ENCODE measurements at places on chromosomes 4 and X. TPM values are rescaled to one million over a fixed set of nuclear protein-coding genes. Genes with fewer than 3 reads are reported as not detected.

- H3K4me1 ChIP-seq = no peaks in the 10 kb centered on the region
- peak; percentile 22 for DNase-seq
- H3K27me3 ChIP-seq = no peaks in the 10 kb centered on the region
- no peaks in the 10 kb centered on the region for H3K36me3 ChIP-seq
- H3K4me3 ChIP-seq = no peak overlapping the region
- no peak overlapping the region for H3K27ac ChIP-seq
These were observed 18.1 kb downstream of the SOWAHB start for GRCh38 chr4:76879731-76880364.

Gene GPR34
- total RNA-seq = not detected

GRCh38 chr4:16082426-16083240 is 1.2 kb downstream of the PROM1 start:
- H3K4me3 ChIP-seq = peak overlapping the region; percentile 38
- H3K27ac ChIP-seq = no peak overlapping the region
- no peaks in the 10 kb centered on the region for H3K36me3 ChIP-seq
- peaks cover 50% of the 10 kb centered on the region for H3K27me3 ChIP-seq
- peak; percentile 16 for DNase-seq
- peaks cover 3% of the 10 kb centered on the region for H3K4me1 ChIP-seq

DNA sequence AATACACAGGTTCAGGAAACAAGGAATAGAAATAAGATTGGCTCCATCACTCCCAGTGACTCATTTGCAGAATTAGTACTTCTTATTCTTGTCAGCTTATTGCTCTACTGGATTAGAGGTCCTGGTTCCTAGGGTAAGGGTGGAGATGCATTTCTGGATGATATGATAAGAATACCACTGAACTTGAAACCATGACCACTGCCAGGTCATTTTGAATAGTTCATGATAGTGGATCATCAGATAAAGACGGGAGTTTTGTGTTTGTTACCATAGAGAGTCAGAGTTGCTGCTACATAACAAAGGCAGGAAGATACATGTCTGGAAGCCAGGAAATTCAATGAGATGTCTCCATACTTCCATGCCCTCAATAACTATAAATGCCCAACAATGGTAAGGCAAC is 109.2 kb upstream of the FAT1 start:
- H3K36me3 ChIP-seq = no peaks in the 10 kb centered on the region
- no peaks in the 10 kb centered on the region for H3K4me1 ChIP-seq
- no peak overlapping the region for H3K4me3 ChIP-seq
- DNase-seq = peak; percentile 35

- DNase-seq = no peak
- peaks cover 19% of the 10 kb centered on the region for H3K36me3 ChIP-seq
- H3K27ac ChIP-seq = no peak overlapping the region
- no peaks in the 10 kb centered on the region for H3K27me3 ChIP-seq
These were observed 61.5 kb downstream of the EDNRA start for GRCh38 chr4:147542229-147542990.

GRCh38 chr4:26459054-26459755 is 31.1 kb downstream of the CCKAR start:
- H3K27me3 ChIP-seq = no peaks in the 10 kb centered on the region
- no peak overlapping the region for H3K27ac ChIP-seq
- no peaks in the 10 kb centered on the region for H3K36me3 ChIP-seq
- H3K4me1 ChIP-seq = no peaks in the 10 kb centered on the region

Gene UGT2B17
- not detected for total RNA-seq

GRCh38 chrX:16838202-16839066 is 31.7 kb downstream of the RBBP7 start:
- no peaks in the 10 kb centered on the region for H3K27me3 ChIP-seq
- peak; percentile 66 for DNase-seq
- no peak overlapping the region for H3K4me3 ChIP-seq
- H3K27ac ChIP-seq = peak overlapping the region; percentile 90

DNA sequence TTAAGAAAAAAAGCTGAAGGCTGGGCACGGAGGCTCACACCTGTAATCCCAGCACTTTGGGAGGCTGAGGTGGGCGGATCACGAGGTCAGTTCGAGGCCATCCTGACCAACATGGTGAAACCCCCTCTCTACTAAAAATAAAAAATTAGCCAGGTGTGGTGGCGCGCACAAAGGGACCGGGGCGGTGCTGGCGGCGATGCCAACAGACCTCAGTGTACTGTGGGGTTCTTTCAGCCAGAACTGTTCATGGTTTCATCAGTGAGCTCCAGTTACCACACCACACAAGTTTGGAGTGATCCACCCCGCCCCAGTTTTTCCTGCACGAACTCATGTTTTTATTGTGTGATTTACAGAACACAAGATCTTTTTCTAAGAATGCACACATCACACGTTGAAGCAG is 21.2 kb upstream of the IRAK1 start:
- no peak for DNase-seq
- H3K36me3 ChIP-seq = no peaks in the 10 kb centered on the region
- no peak overlapping the region for H3K27ac ChIP-seq
- no peaks in the 10 kb centered on the region for H3K27me3 ChIP-seq

All from cardiac muscle cell (in vitro differentiated cells and primary cell).